ENCODE measurements at places on chromosomes 2 and 18.

- DNase-seq: no peak
These were observed 453.3 kb upstream of the SALL3 start for GRCh38 chr18:78526275-78526674.

- DNase-seq: no peak
These were observed 2.0 kb downstream of the SRSF7 start for GRCh38 chr2:38748943-38749804.

- no peak for DNase-seq
These were observed 104.1 kb upstream of the ITPRID2 start for GRCh38 chr2:181787310-181788048.

DNA sequence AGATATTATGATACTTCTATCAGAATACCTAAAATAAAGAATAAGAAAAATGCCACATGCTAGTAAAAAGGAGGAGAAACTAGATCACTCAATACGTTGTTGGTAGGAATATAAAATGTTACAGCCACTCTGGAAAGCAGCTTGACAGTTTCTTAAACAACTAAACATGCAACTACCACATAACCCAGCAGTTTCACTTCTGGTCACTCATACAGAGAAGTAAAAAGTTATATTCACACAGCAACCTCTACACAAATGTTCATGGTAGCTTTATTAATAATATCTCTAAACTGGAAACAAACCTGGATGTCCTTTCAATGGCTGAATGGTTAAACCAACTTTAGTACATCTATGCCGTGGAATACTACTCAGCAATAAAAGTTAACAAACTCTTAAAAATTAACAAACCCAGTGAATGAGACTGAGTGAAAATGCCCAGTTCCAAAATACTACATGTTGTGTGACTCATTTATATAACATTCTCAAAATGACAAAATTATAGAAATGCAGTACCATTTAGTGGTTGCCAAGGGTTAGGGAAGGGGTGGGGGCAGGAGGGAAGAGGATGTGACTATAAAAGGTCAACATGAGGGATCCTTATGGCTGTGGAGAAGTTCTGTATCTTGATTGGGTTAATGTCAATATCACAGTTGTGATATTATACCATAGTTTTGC is 124.1 kb downstream of the MMADHC start:
- DNase-seq: no peak

DNA sequence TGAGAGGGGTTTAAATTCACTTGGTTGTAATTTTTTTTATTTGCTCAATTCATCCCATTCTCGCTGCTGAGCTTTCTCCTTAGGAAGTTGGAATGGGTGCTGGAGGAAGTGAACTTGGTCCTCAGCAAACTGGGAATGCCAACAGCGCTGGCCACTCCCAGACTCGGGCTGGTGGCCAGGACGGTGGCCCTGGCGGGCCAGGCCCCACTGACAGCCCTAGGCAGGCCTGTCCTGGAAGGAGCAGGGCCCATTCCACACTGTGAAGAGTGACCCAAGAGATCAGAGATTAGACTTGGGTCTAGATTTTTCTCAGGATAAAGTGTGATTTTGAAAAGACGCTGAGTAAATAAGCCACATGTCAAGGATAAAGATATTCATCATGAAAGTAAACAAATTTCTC is 132.7 kb downstream of the HDAC4 start:
- no peak for DNase-seq

DNA sequence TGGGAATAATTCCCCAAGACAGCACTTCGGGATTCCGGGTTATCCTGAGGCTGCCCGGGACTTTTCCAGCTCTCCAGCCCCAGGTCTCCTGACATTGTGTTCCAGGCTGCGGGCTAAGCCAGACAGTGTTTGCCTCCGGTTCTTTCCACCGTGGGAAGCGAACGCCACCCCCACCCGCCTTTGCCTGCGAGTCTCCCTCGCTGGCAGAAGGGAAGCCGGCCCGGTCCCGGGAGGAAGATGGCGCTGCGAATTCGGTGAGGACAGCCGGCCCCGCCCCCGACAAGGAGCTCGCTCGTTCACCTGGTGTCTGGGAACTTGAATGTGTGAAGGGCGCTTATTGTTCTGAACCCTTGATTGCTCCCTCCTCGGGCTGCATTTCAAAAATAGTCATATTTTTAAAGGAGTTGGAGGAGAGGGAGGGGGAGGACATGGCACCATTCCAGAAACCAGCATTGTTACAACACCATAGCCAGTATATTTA is 2.9 kb downstream of the LRATD1 start:
- DNase-seq: no peak

GRCh38 chr2:237118025-237118424 is 32.3 kb downstream of the COPS8 start:
- no peak for DNase-seq

DNA sequence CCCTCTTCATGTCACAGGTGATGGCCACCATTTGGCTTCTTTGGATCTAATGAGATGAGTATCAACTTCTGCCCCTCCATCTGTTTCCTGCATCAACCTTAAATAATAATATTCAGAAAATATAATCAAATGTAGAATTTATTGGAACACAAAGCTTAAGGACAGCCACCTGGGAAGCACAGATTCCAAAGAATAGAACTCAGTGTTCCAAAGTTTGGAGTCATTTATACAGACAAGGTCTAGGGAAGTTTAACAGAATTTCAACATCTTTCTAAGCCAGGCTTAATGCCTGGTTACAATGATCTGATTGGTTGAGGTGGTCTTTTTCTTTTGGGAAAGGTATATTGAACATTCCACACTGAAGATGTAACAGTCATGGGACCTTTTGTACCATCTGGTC is 218.0 kb upstream of the PIEZO2 start:
- no peak for DNase-seq

DNA sequence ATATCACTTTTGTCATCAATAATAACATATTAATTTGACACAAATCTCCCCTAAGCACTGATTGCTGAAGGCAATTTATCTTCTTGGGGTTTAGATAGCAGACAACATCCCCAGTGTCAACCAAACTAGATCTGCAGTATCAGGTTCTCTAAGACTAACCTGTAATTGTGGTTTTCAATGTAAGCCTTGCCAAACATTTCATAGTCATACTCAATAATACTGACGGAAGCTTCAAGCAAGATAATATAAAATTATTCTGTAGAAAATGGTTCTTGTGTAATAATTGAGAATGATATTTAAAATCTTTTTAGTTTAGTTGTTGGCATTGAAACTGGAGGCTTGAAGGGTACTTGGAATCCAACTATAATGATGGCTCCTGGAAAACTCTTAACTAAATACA is 186.3 kb downstream of the RIT2 start:
- DNase-seq: no peak

DNA sequence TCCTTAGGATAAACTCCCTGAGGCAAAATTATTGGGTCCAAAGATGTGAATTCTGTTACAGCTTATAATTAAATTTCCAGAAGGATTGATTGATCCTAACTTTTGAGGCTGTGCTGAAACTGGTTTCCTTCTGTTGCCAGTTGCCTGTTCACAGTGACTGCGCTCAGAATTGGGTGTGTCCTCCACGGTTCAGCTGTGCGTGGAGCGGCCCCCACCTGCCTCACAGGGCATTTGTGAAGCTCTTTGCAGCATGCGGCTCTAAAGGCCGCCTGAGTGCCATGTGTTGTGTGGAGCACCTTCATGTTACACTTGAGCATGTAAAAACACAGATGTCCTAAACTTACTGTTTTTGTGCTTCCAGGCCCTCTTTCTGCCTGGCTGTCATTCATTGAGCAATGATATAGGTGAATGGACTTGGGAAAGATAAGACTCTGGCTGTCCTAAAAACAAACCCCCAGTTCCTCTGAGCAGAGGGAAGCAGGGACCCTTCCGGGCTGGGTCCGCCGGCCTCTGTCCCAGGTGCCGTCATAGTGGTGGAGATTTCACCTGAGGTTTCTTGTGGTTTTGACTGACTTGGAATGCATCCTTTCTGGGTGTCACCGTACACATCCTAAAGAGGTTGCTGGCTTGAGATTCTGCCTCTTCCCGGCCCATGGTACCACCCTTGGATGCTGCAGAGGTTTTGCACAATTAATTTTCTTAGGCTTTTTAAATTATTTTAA is 173.6 kb downstream of the LDLRAD4 start:
- DNase-seq: no peak

DNA sequence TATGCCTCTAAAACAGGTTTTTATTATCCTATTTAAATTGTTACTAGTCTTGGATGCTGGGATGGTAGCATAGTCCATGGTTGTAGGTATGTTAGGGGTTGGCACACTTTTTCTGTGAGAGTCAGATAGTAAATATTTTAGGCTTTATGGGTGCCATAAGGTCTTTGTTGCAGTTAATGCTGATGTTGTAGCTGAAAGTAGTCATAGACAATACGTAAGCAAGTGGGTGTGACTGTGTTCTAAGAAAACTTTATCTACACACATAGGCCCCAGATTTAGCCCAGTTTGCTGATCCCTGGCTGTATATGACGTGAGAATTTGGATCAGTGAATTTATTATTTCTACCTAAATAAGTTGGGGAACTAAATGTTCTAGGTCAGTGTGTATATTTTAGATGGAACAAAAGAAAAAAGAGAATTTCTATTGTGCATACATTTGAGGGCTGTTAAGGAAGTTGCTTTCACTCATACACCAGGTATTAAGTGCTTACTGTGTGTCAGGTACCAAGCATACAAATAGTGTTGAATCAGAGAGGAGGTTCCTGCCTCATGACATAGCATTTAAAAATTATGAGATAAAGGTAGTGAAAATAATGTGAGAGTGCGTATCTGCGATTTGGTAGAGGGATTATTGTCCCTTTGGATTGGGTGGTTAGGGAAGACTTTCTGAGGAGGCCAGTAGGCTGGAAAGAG is 39.4 kb downstream of the AGFG1 start:
- no peak for DNase-seq

GRCh38 chr2:201949181-201949926 is 84.3 kb upstream of the FZD7 start:
- DNase-seq: no peak

DNA sequence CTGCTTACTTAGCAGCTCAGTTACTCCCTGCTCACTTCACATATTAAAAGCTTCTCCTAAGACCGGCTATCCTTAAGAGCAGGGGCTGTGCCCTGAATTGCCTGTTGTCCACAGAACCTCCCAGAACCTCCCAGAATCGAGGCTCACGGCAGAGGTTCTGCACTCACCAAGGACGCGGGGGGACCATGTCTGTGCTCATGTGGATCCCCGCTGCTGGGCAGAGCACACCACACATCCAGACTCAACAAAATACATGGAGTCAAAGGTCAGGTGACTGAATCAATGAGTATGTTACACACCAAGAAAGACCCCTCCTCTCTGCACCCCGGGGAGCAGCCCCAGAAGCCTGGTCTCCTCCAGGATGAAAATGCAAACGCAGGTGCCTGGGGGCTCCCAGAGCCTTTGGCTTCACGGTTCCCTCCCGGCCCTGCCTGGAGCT is 149.0 kb downstream of the MBP start:
- no peak for DNase-seq

GRCh38 chr2:223114170-223114569 is 62.2 kb downstream of the KCNE4 start:
- no peak for DNase-seq

GRCh38 chr18:61738488-61738887 is 154.3 kb downstream of the RNF152 start:
- DNase-seq: no peak

DNA sequence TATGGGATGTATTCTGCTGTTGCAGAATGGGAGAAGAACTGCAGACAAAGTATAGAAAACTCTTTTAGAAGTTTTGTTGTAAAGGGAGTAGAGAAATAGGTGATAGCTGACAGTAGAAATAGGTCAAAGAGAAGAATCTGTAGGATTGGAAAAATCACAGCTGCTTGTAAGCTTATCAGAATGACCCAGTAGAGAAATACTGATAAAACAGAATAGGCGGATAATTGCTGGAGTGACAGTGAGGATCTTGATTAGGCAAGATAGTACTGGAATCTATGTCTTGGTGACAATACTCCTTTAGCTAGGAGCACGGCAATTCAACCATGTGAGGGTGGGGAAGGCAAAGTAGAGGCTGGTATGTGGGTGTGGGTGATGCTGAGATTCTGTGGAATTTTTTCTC is 4.5 kb upstream of the SMAD4 start:
- DNase-seq: no peak

GRCh38 chr2:129816813-129817574 is 162.5 kb upstream of the RAB6C start:
- no peak for DNase-seq

GRCh38 chr2:95569170-95569569 is 22.6 kb upstream of the TRIM43 start:
- DNase-seq: no peak

GRCh38 chr2:190180313-190181122 is 118.0 kb upstream of the MSTN start:
- DNase-seq: no peak

DNA sequence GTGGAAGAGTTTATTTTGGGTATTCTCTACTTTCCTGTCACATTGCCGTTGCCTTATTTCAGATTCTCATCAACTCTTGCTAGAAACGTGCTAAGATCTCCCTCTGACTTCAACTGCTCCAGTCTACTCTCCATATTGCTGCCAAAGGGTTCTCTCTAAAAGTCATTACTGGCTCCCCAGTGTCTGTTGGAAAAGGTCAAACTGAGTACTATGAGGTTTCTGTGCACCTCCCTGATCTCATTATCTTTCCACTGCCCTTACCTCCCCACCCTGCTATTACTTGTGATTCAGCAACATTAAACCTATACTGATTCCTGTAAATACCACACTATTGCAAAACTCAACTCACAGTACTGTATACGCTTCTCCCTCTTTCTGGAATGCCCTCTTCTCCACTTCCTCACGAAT is 1.9 kb upstream of the KRCC1 start:
- DNase-seq: no peak

- no peak for DNase-seq
These were observed 210.9 kb downstream of the NDUFA10 start for GRCh38 chr2:239814116-239814860.

GRCh38 chr2:56985609-56986008 is 801.8 kb downstream of the CCDC85A start:
- DNase-seq: no peak

GRCh38 chr2:230751062-230751461 is 38.4 kb downstream of the CAB39 start:
- no peak for DNase-seq

DNA sequence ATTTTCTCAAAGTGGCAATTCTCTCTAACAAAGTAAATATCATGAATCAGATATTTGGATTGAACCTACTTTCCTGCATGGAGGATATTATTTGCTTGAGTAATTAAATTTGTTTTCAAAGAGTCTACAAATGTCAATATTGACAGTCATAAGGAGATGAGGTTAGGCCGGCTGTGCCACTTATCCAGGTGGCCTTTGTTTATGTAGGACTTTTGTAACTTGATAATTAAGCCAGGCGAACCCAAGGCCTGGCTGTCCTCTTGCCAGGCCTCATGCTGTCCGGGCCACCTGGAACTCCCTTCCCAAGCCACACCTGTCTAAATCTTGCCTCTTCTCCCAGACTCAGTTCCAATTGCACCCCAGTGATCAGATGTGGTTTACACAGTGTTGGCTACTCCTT is 255.2 kb downstream of the ACKR3 start:
- no peak for DNase-seq

All from activated CD4-positive, CD25-positive, alpha-beta regulatory T cell treated with anti-CD3 and anti-CD28 coated beads, Interleukin-2, amount 50 U/mL, for 16 hours (primary cell).